ENCODE measurements at places on chromosomes 12 and 14.

DNA sequence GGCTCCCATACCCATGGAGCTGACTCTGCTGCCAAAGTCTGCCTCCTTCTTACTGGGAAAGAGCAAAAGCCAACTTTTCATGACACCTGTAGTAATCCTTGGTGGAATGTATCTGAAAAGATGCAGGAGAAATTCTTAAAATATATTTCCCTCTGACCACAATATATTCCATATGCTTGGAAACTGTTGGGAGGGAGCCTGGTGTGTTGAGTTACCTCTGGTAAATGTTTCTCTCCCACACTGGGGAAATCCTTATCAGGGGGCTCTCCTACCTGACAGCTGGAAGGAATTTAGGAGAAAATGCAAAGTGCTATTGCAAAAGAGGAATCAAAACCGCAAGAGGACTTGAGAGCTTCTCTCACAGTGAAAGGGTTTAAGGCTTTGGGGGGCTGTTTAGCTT is 139.4 kb downstream of the TBX5 start:
- no peak for DNase-seq

- no peak for DNase-seq
Observed at GRCh38 chr14:103748534-103748857, 32.9 kb downstream of the ZFYVE21 start.

GRCh38 chr12:62192903-62193250 is 67.3 kb upstream of the USP15 start:
- no peak for DNase-seq

GRCh38 chr14:61227884-61228591 is 53.1 kb downstream of the TMEM30B start:
- DNase-seq = no peak

DNA sequence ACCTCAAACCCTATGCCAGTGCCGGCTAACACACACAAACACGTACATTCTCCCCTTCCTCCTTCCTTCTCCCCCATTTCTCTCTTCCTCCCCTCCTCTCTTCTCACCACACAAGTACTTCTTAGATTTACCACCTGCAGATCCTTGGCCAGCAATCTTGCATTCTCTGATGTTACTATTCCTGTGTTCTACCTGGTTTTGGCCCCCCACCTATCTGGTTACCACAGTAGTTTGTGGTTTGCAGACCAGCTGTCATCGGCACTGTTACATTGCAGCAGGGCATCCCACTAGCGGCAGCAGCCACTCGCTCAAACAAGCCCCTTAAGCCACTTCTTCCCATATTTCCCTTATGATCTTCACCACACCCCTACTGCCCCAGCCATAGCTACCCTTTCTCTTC is 3.9 kb downstream of the ABHD4 start:
- DNase-seq = no peak

Measured in GF-D8 (cell line).